Activated CD4-positive, alpha-beta T cell treated with anti-CD3 and anti-CD28 coated beads, Interleukin-2, amount 50 U/mL, for 24 hours (primary cell): ENCODE measurements at places on chromosomes 12 and 14.

- DNase-seq = no peak
Measured at GRCh38 chr14:52848626-52849025, 57.2 kb upstream of the GNPNAT1 start.

- no peak for DNase-seq
Measured at GRCh38 chr14:38038171-38038570, 169.5 kb upstream of the SSTR1 start.

DNA sequence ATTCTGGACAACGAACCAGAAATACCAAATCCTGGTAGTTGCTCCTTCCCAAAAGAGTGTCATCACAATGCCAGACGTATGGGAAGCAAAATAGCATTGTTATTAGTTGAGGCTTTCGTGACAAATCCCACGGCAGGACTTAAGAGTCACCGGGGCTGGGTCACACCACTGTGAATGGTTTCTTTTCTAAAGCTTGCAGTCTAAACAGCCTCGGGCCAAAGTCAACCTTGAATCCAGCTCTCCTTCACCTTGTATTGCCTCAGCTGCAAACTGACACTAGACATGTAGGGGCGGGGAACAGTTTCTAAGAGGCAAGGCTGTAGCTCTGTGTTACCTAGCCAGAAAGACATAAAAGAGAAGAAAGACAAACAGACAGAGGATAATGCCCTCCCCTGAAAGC is 734.8 kb downstream of the MED13L start:
- DNase-seq = no peak

- DNase-seq = no peak
Measured at GRCh38 chr12:8697120-8697475, 693 bp upstream of the RIMKLB start.

DNA sequence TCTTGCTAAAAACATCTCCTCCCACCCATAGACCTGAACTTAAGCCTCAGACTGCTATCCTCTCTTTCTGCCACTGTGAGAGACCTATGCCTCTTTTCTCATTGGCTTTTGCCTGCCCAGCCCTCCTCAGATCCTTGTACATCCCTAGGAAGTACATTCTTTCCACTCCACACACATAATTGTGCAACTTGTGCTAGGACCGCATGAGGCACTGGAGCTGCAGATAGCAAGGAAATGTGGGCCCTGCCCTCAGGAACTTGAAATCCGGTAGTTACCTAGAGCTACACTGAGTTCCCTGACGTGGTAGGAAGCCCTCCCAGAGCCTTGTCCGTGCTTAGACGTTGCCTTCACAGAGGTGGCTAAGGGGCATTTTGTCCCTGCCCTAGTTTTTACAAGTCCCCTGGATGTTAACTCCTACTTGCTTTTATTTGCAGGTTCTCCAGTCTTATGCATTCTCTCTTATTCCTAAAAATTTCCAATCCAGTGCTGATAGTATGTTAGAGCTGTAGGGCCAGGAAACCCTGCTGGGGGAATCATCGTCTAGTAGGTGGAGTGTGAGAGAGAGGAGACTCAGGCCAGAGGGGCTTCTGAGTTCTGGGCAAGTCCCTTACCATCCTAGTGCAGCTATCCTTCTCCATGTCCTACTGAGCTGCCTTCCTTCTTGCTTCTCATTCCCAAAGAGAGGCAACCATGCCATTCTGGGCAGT is 41.3 kb downstream of the NTF3 start:
- no peak for DNase-seq

GRCh38 chr14:92500491-92500941 is 13.1 kb upstream of the RIN3 start:
- no peak for DNase-seq

GRCh38 chr12:98259693-98260092 is 255.7 kb upstream of the TMPO start:
- no peak for DNase-seq

GRCh38 chr12:127628645-127629044 is 638.3 kb upstream of the TMEM132C start:
- no peak for DNase-seq

GRCh38 chr14:38989922-38990546 is 113.0 kb downstream of the SEC23A start:
- no peak for DNase-seq

DNA sequence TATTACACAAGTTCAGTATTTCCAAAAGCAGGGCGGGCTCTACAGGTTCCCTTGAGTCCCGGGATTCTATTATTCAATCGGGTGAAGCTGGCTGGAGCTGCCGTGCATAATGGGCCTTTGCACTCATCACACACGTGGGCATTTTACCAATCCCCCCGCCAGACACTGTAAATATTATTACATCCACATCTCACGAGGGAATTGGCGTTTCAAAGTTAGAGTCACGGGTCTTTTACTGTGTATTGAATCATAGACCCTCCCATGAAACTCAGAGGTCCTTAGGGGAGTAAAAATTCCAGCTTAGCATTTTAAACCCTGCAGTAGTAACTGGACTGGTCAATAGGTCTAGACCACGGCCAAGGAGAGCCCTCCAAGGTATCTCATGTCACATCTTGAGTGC is 70.3 kb downstream of the MAP1LC3B2 start:
- DNase-seq = no peak

- no peak for DNase-seq
Measured at GRCh38 chr14:53401646-53402045, 248.5 kb upstream of the DDHD1 start.

DNA sequence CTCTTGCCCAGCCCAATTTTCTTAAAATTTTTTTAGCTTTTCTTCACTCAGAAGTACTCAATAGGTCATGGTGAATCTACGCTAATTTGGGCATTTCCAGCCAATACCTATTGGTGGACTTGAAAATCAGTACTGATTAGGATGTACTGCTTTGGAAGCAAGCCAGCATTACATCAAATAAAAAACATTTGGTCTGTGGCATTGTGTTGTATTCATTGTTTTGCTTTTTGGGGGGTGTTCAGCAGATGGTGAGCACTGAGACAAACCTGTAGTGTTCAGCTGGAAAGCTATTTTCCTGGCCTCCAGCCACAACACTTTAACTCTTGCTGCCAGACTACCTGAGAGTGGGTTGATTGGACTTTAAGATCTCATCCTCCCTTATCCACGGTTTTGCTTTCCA is 4.0 kb downstream of the MAPKAPK5 start:
- DNase-seq = no peak

- no peak for DNase-seq
Measured at GRCh38 chr12:66587912-66588311, 91.0 kb downstream of the GRIP1 start.

GRCh38 chr12:4417936-4418335 is 27.7 kb downstream of the FGF6 start:
- DNase-seq = no peak

DNA sequence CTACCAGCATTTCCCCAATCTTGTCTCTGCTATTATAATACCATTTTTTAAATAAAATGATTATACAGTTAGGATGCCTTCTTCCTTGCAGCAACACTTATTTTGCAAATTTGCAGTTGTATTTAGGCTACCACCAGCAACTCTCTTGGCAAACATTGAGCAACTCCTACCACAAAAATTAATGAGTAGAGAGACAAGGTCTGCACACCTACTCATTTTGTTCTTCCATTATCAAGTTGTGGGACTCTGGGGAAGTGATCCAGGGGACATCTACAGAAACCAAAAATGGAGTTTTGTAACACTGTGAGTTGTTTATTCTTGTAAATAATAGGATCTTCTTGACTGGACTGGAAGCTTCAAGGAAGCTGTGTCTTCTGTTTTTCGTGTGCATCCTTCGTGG is 38.6 kb downstream of the DGLUCY start:
- no peak for DNase-seq

DNA sequence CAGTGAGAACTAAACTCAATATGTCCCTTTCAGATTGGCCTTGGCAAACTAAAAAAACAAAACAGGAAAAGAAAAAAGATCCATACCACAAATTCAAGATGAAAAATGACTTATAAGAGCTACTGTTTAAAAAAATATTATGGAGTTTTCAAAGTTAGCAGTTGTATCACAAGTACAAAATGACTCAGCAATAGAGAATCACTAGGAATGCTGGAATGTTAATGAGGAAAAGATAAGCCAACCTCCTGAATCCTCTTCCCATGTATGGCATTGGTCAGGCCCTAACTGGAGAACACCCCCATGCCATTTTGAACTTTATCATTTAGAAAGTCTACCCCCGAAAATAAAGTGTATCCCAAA is 62.2 kb downstream of the PPP1R36 start:
- DNase-seq = no peak

- DNase-seq = no peak
Measured at GRCh38 chr14:102333795-102334705, 14.5 kb downstream of the ZNF839 start.

GRCh38 chr12:15982071-15982470 is 70.9 kb downstream of the DERA start:
- no peak for DNase-seq

DNA sequence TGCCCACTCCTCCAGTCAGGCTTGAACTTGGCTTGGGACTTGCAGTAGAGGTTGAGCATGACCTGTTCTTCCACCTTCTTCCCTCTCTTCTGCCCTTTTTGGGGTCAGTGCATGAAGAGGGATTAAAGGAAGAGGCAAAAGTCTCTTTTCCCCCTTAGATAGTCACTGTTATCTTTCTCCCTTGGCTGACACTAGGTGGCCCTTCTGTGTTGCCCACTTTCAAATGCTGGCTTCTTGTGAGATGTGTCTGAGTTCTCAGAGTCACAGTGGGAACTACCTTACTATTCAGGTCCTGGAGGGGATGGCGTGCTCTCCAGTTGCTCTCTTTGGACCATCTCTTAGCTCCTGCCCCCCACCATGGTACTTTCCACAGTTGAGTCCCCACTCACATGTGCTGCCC is 73.6 kb downstream of the GPR65 start:
- DNase-seq = no peak

- DNase-seq = no peak
Measured at GRCh38 chr12:49304161-49304560, 9.2 kb downstream of the PRPH start.

GRCh38 chr14:22502007-22502406 is 87.0 kb downstream of the DAD1 start:
- DNase-seq = no peak

GRCh38 chr14:35986219-35986573 is 160.1 kb downstream of the BRMS1L start:
- no peak for DNase-seq

GRCh38 chr14:55914771-55915170 is 203.4 kb upstream of the PELI2 start:
- DNase-seq = no peak

- no peak for DNase-seq
Measured at GRCh38 chr12:8069582-8069981, 3.4 kb upstream of the C3AR1 start.

- DNase-seq = no peak
Measured at GRCh38 chr14:47746986-47747385, 71.6 kb upstream of the MDGA2 start.

GRCh38 chr14:106586098-106586704 is 1059.8 kb downstream of the TMEM121 start:
- peak; percentile 32 for DNase-seq

DNA sequence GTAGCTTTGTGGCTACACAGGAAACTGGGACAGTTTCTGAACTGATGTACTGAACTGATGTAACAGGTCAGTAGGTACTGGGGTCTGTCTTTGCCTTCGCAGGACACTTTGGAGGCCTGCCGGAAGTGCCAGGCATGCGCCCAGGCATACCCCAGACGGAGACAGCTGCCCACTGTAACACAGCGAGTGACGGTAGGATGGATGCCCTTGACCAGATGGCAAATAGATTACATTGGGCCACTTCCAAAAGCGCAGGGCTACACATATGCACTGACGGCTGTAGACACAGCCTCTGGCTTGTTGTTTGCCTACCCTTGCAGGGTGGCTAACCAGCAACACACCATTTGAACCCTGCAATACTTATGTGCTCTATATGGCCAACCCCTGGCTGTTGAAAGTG is 94.1 kb upstream of the TMPO start:
- no peak for DNase-seq

DNA sequence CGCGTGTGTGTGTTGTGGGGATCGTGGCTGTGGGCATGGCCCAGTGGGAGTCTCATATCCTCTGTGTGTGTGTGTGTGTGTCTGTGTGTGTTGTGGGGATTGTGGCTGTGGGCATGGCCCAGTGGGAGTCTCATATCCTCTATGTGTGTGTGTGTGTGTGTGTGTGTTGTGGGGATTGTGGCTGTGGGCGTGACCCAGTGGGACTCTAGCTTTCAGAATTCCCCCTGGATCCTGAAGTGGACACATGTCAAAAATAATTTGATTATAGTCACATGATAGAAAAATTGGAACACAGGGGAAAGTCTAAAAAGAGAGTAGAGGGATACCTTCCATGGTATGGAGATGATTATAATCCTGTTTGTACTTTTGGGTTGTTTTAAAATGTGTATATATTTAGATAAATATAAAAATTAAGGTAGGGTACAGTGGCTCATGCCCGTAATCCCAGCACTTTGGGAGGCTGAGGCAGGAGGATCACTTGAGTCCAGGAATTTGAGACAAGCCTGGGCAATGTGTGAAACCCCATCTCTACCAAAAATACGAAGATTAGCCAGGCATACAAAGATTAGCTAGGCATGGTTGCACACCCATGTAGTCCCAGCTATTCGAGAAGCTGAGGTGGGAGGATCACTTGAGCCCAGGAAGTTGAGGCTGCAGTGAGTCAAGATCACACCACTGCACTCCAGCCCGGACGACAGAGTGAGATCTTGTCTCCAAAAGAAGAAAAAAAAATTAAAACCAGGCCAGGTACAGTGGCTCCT is 11.0 kb downstream of the PAPLN start:
- no peak for DNase-seq

DNA sequence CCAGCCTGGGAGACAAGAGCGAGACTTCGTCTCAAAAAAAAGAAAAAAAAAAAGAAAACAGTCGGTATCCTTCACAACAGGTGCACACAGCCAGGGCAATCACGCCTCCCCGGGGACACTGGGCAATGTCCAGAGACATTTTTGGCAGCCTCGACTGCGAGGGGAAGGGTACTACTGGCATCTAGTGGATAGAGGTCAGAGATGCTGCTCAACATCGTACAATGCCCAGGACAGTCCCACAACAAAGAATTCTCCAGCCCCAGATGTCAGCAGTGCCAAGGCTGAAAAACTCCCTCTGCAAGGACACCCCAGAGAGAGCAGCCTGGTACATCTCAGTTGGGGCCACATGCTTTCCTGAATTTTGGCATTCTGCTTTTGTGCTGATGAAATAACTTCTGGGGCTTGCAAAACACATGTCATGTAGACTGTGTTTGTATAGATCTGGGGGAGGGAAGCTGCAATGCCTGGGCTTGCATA is 21.5 kb downstream of the ALDH2 start:
- no peak for DNase-seq

GRCh38 chr12:7460375-7461259 is 16.7 kb upstream of the CD163L1 start:
- DNase-seq = no peak

GRCh38 chr14:36773136-36773540 is 111.5 kb downstream of the PAX9 start:
- no peak for DNase-seq

DNA sequence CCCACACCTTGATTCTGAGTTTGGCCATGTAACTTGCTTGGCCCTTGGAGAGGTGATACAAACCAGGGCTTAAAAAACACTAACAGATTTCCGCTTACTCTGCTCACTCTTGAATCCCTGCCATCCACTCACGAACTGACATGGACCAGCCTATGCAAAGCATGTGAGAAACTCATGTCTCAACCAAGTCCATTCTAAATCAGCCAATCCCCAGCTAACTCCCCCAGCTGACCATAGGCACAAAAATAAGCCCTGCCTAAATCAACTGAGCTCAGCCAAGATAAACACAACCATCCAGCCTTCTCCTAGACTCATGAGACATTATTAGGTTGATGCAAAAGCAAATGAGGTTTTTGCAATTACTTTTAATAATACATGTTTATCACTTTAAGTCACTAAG is 353.9 kb upstream of the TBX3 start:
- DNase-seq = no peak
